ENCODE measurements at places on chromosomes 4 and X.

- DNase-seq = no peak
Measured at GRCh38 chr4:27574743-27575142, 714.1 kb downstream of the STIM2 start.

DNA sequence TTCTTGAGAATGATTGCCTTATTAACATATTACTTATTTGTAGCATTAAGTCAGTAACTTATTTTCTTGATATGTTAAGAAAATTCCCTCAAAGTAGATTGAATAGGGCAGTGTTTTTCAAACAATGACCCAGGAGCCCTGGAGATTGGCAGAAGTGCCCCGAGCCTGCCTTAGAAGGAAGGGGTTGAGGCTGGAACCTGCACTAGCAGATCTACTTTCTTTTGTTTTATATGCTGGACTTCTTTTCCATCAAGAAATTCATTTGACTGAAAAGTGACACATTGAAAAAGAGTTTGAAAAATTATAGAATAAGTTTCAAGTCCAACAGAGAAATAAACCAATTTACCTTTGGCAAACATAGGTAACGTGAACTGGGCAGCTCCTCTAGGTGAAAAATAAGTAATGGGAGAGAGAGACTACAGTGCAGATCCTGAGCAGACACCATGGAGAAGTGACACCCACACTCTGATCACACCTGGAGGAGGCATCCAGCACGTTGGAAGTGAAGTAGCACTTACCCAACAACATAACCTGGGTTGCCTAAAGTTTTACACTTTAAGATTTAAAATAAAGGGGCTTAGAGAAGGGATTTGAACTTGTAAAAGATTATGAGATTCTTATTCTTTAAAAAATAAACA is 18.6 kb downstream of the ARSJ start:
- DNase-seq = no peak

- no peak for DNase-seq
Measured at GRCh38 chr4:149986917-149987316, 91.3 kb upstream of the DCLK2 start.

GRCh38 chrX:83008415-83008814 is 499.7 kb upstream of the POU3F4 start:
- no peak for DNase-seq

- no peak for DNase-seq
Measured at GRCh38 chr4:75229806-75230570, 284.2 kb downstream of the RCHY1 start.

- DNase-seq = peak; percentile 40
Measured at GRCh38 chr4:12729384-12729783, 754.8 kb downstream of the RAB28 start.

DNA sequence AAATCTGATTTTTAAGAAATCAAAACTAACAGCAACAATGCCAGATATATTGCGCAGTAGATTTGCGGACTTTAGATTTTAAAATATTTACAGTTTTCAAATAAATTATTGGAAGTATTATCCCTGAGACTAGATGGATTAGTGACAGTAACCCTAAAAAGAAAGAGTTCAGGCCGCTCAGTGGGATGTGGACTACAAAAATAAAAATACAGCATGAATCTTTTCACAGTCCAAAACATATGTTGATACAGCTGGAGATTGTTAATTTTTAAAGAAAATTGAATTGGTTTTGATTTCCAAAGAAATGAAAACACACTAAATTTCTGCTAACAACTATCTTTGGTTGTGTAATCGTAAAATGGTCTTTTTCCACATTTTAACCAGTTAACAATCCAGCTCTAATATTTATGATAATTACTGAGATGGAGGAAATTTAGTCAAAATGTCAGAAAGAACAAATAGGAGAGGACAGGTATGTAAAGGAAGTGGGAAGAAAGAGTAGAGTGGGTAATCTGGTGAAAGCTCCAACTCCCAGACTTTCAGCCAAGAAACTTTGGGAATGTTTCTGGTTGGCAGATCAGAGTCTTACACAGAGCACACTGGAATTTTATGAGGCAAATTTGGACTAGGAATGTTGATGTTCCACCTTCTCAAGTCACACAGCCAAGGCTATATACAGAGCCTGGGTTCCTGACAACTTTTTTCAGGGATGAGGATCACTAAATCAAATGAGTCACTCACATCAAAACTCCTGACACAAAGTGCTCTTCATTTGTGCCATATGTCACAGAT is 15.1 kb downstream of the C4orf36 start:
- no peak for DNase-seq

DNA sequence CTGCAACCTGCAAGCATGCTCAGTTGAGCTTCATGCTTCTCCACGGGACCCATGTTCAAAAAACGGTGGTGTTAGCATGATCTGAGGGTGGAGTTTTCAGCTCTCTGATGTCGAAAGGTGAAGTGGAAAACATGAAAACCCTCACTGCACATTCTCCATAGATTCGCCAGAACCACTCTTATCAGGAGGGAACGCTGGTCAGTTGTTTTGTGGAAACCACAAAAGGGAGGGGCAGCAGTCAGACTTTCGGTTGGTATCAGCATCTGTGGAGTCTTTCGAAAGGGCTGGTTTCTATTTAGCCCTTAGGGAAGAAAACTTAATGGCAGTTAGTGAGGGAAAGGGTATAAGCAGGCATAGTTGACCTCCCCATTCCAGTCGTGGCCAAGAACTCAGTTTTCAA is 12.6 kb downstream of the PPA2 start:
- DNase-seq = no peak

GRCh38 chr4:143435955-143436354 is 77.5 kb upstream of the SMARCA5 start:
- no peak for DNase-seq

GRCh38 chrX:50813843-50814661 is at the start of gene SHROOM4:
TSS of gene SHROOM4 (minus strand) at chrX:50814194. CDS start at chrX:50814018, 176 bp downstream.
- no peak for DNase-seq

DNA sequence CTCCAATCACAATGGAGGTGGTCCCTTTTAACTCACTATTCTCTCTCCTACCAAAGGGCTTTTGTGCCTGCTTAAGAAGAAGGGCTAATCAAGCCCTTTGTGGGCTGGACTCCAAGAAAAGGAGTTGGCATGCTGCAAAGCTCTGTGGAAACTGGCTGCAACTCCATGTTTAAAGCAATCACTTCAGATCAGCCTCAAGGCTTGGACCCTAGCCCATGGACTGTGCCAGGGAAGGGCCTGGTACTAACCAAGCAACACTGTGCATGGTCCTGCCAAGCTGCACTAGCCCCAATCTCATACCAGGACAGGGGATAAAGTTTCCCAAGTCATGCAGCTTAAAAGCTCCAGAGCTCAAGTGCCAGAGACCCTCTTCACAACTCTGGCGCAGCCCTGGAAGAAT is 86.7 kb downstream of the ATP8A1 start:
- no peak for DNase-seq

DNA sequence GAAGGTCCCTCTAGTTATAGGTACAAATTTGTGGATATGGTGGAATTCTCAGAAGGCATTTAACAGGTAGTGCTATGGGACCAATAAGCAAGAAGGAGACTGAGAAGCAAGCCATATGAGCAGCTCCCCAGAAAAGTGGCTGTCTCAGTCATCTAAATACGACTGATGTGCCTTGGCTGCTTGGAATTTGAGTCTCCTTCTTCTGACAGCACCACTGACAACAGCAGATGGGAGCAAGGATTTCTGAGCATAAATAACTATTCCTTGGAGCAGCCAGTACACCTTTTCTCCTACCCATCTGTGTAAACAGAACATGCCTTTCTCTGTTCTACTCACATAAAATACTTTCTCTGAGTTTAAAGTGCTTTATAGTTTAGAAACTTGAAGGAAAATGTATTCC is 196.2 kb downstream of the GABRG1 start:
- no peak for DNase-seq

- DNase-seq = no peak
Measured at GRCh38 chrX:46992070-46992469, 79.8 kb downstream of the JADE3 start.

DNA sequence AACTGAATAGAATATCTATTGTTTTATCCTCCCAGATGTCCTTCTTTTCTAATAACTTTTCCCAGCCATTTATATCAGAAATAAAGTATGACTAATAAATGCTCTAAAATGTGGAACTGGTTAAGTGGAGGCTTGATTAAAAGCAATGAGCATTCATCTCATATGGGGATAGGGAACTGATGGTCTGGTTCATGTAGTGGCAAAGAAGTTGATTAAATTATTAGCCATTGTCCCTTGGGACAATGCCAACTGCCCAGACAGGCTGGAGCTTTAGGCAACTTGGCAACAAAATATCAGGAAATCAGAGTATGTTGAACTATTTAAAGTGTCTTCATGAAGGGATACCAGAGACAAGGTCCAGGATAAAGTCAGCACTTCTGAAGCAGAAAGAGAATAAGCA is 24.2 kb downstream of the TRO start:
- DNase-seq = no peak

GRCh38 chr4:99998062-99998867 is 48.2 kb upstream of the H2AZ1 start:
- DNase-seq = peak; percentile 3

DNA sequence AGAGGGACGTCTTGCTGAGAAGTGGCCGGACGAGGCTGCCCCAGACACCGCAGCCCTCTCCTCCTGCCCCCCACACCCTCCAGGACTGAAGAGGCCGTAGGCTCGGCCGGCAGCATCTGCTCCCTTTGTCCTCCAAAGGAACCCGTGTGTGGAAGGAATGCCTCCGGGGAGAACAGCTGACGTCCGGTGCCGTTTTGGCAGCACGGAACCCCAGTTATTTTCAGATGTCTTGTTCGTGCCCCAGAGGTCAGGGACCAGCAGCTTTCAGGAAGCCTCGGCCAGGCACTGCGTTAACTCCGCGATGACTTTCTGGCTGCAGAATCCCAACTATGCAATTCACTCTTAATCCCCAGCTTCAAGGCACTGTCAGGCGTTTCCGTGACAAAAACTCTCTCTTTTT is 10.9 kb upstream of the PPP2R3B start:
- DNase-seq = no peak

All from NCI-H774 (cell line).